Kidney epithelial cell (primary cell): ENCODE measurements at places on chromosomes 13 and 19.

- DNase-seq: no peak
Observed at GRCh38 chr19:35601971-35602370, 10.6 kb upstream of the HAUS5 start.

DNA sequence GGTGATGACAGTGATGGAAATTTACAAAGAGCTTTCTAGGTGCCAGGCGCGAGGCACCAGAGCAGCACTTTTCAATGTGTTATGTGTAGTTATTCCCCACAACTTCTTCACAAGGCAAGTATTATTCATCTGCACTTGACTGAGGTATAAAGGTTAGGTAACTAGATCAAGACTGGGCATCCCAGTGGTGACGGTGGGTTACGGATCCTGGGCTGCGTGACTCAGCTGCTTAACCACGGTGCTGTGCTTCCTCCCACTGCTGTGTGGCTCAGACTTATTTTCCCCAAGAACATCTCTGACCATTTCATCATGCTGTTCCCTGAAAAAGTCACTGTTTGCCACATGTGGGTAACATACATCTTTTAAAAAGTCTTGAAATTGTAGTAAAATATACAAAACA, 19.3 kb downstream of the EDDM13 start:
- no peak for DNase-seq

DNA sequence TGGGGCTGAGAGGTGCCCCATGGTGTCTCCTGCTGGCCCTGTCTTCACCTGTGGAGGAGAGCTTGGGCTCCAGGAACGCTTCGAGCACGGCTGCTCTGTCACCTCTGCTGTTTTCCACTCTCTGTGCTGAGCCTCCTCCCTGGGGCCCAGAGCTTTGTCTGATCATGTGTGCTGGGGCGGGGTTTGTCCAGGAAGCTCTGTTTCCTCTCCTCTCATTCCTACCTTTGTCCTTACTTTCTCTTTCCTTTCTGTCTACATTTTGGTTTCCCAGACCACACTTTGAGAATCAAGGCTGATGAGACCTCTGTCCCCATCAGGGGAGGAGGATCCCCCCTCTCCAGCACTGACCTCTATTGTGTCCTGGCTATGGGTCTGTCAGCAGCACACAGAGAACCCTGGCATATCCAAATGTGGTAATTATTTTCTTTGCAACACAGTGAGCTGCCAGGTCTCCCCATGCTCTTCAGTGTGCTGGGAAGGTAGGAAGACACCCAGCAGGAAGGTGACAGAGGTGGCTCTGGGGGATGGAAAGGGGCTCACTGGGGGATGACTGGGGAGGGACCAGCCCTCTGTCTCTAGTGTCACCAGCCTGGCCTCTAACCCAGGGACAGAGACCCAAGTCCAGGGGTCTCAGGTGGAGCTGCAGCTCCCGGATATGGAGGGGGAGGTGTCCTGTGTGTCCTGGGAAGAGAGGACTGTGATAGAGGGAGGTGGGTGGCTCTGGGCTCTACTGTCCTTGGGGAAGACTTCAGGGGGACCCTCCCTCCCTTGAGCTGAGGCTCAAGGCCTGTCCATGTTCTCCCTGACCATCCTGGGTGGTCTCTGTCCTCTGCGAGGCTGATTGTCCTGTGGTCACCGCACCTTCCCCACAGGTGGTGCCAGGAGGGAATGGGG, at the start of gene CEACAM1:
Gene CEACAM1 (minus strand): TSS at position 128 of the 894 bp plus-strand sequence. CDS start 107 bp downstream, at position 21.
- no peak for DNase-seq

DNA sequence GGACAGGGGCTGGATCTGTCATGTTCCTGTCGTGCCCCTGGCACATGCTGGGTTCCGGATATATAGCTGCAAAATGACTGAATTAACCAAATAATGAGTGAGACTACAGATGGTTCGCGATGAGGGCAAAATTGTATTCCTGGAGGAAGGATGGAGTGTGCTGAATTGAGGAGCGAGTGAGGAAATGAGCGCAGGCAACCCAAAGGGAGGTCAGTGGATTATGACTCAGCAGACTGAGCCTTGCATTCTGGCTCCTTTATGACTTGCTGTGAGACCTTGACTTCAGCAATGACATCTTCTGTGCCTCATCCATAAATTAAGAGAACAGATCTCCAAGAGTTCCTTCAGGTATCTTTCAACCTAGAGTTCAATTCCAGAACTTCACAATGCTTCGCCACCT, 115.0 kb upstream of the CLDN10 start:
- DNase-seq: no peak

- DNase-seq: no peak
Observed at GRCh38 chr13:44340508-44340907, 33.1 kb upstream of the SERP2 start.
